Effector memory CD4-positive, alpha-beta T cell (primary cell): ENCODE measurements at places on chromosomes 5 and 9.

- DNase-seq, result no peak
Measured at GRCh38 chr5:139385061-139386049, 2.3 kb upstream of the SLC23A1 start.

- no peak for DNase-seq
Measured at GRCh38 chr9:22645893-22646292, 199.3 kb downstream of the DMRTA1 start.

DNA sequence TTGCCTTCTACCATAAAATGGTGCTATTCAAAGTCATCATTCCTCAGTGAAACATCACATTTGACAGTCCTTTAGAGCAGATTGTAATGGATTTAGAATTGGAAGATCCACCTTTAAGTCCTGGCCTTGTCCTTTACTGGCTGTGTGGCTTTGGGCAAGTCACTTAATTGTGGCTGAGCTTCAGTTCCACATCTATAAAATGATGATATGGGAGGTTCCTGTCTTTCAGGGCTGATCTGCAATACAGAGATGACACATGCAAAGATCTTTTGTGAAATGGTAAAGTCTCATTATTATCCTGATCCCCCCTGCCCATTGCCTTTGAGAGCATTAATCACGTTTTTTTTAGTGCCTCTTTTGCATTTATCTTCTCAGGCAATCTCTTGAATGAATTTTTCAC, 58.2 kb downstream of the ZFAND5 start:
- no peak for DNase-seq

- DNase-seq, result no peak
Measured at GRCh38 chr5:60473654-60474053, 226.3 kb downstream of the DEPDC1B start.

GRCh38 chr5:3375586-3376311, 219.9 kb upstream of the IRX1 start:
- DNase-seq, result no peak

- DNase-seq, result no peak
Measured at GRCh38 chr5:158409507-158409906, 550.6 kb upstream of the CLINT1 start.

GRCh38 chr5:149188383-149188782, 47.1 kb downstream of the ABLIM3 start:
- no peak for DNase-seq

DNA sequence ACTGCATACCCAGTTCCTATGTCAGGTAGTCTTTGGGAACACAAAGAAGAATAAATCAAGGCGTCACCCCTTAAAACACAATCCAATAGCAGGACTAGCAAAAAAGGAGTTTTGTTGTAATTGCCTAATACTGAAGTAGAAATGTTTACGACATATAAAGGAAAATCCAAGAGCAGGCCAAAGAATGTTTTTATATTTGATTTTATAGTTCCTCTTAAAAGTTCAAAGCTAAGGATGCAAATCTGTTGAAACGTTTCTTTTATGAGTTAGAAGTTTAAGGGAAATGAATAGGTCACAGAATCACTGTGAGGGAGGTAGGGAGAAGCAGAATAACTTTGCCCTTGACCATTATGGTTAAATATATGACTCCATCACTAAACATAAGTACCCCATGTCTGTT, 136.1 kb downstream of the PAM start:
- no peak for DNase-seq

DNA sequence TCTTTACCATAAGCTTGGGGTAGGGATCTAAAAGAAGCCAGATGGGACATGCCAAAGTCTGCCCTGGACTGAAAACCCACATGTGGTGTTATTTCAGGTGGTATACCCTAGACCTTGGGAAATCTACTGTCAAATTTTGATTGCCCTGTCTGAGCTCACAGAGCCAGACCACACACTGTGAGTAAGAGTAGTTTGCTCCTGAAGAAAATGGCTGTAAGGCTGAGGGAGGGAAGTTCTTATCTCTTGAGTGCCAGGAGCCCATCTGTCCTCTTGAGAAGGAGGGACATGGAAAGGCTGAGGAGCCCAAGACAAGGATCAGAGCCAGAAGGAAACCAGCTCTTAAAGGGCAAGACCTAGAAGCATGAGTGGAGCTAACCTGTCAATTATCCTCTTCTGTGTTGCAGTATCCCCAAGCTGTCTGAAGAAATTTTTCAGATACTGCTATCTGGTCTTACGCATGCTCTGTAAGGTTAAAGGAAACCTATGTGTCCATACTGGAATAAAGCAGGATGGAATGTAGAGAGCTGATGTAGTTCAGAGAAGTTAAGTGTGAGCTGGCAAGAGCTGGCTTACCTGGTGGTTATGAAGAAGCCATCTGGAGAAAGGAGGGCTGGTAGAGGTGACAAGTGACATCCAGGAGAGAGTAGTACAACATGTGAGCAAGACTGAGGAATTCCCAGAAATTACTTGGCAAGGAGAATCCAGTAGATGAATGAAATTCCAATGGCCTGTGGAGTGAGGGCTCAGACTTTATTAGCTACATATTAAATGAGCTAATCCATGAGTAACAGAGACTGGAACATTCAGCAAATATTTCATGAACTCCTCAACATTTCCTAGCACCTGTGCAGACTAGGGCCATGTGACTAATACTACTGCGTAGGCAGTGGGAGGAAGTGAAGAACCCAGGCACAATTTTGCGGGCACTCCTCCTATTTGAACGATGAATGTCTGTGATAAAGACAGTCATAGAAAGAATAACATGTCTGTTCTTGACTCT, 389.1 kb upstream of the KIF2A start:
- DNase-seq, result no peak

GRCh38 chr9:131289301-131290035, at the start of gene PLPP7:
TSS of gene PLPP7 (plus strand) at chr9:131289723. CDS start at chr9:131289998, 275 bp downstream.
- DNase-seq, result no peak

GRCh38 chr5:123951582-123951977, 439.6 kb downstream of the CSNK1G3 start:
- no peak for DNase-seq

DNA sequence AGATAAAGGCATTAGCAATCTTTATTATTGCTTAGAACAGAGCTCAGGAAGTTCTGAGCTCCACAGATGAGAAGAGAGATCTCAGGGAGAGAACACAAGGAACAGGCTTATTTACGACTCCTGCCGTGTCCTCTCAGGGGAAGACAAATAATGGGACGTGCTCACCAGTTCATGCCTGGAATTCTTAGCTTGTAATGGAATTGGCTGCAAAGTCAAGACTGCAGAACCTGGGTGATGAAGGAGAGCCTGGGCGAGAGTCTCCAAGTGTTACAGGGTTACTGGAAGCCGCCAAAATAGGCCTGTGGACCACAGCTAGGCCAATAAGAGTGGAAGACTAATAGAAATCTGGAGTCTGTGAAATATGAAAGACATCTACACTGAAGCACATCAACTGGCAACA, 174.5 kb upstream of the ADAMTSL1 start:
- DNase-seq, result no peak

DNA sequence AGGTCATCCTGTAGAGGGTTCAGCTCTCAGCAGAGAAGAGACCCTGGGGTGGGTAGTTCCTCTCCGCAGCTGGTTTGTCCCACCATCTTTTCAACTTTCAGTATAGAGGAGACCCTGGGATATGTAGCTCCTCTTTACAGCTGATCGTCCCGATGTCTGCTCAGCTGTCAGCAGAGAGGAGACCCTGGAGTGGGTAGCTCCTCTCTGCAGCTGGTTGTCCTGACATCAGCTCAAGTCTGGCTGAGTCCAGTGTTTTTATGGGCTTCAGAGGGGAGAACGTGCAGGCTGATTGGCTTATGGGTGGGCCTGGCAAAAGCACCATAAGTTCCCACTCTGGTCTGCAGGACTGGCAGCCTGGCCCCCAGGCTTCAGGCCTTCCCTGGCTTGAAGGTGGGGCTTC, 80.8 kb downstream of the NLN start:
- no peak for DNase-seq

- no peak for DNase-seq
Measured at GRCh38 chr9:132937463-132937901, 6.9 kb downstream of the TSC1 start.

- DNase-seq, result no peak
Measured at GRCh38 chr5:74945561-74946165, 79.5 kb upstream of the FAM169A start.

GRCh38 chr5:1975898-1976765, 93.4 kb upstream of the IRX4 start:
- no peak for DNase-seq

- no peak for DNase-seq
Measured at GRCh38 chr5:118611332-118611945, 376.9 kb downstream of the DTWD2 start.

GRCh38 chr9:134774410-134774809, 106.2 kb upstream of the FCN2 start:
- DNase-seq, result no peak

- no peak for DNase-seq
Measured at GRCh38 chr5:42781584-42781983, 25.0 kb downstream of the CCDC152 start.

GRCh38 chr5:74031536-74031935, 405.5 kb downstream of the ARHGEF28 start:
- no peak for DNase-seq

DNA sequence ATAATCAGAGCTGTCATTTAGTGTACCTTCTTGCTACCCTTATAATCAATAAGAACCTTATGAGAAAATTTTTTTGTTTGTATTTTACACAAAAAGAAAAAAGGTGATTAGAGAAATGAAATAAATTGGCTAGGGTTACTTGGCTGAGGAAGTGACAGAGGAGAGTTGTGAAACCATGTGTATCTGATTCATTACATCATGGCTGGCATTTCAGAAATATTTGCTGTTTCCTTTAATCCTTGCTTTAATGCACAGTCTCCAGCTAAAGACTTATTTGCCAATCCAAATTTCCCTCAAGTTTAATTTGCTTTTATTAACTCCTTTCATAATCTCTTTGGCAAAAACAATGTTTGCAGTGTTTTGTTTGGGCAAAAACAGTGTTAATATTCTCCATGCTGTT, 543.1 kb downstream of the KIF4B start:
- DNase-seq, result no peak

DNA sequence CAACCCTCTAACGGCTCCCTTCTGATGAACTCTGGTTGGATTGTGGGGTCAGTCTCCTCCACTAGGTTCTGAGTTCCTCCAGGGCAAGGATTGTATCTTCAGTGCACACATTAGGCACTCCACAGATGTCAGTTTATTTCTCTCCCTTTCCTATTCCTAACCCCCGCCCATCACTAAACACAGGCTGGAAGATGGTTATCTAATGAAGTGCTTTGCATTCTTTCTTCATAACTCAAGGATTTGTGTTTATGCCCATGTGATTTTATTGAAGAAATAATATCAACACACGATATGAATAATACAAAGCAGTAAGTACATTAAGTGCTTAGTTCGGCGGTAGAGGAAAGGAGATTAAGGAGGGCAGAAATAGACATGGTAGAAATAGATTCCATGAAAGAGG, 4.4 kb upstream of the CREBRF start:
- DNase-seq, result no peak

DNA sequence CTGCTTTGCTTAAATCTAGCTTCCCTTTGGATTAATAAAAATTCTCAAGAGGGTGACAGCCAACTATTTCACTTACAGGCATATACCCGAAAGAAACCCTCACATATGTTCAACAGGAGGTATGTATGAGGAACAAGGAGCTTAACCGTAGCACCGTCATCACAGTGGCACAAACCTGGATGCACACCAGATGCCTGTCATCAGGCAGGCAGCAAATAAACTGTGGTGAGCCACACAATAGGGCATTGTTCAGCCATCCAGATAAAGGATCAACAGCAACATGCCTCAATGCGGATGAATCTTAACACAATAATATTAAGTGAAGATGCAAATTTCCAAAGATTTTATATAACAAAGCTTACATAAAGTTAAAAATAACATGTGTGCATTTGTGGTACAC, 5.5 kb upstream of the TNFSF15 start:
- DNase-seq, result no peak

- no peak for DNase-seq
Measured at GRCh38 chr5:40547994-40548575, 131.6 kb upstream of the PTGER4 start.

- no peak for DNase-seq
Measured at GRCh38 chr5:69225860-69226259, 8.8 kb upstream of the CDK7 start.

- no peak for DNase-seq
Measured at GRCh38 chr9:34374905-34375552, 1.7 kb downstream of the MYORG start.

DNA sequence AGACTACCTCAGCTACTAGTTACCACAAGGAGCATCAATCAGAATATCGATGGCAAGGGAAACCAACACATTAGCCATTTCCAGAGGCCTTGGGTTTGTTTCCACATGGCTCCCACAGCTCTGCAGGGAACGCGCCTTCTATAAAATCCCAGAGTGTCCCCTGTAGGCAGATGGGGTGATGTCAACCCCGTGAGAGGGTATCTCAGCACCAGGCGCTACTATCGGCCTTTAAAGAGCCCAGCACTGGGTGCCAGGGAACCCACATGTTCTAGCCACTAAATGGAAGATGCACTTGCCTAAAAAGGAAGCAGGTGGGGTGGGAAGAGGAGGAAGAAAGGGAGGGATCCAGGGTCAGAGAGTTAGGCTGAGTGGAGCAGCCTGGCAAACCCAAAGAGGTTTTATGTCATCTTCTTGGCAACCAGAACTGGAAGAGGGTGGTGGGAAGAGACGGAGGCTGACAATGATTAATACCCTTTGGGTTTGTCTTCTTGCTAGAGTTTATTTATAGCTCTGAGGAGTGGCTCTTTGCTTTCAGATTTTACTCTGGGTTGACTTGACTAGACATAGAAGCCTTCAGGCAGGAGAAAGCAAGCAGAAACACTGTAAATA, 19.9 kb downstream of the MACROH2A1 start:
- no peak for DNase-seq

DNA sequence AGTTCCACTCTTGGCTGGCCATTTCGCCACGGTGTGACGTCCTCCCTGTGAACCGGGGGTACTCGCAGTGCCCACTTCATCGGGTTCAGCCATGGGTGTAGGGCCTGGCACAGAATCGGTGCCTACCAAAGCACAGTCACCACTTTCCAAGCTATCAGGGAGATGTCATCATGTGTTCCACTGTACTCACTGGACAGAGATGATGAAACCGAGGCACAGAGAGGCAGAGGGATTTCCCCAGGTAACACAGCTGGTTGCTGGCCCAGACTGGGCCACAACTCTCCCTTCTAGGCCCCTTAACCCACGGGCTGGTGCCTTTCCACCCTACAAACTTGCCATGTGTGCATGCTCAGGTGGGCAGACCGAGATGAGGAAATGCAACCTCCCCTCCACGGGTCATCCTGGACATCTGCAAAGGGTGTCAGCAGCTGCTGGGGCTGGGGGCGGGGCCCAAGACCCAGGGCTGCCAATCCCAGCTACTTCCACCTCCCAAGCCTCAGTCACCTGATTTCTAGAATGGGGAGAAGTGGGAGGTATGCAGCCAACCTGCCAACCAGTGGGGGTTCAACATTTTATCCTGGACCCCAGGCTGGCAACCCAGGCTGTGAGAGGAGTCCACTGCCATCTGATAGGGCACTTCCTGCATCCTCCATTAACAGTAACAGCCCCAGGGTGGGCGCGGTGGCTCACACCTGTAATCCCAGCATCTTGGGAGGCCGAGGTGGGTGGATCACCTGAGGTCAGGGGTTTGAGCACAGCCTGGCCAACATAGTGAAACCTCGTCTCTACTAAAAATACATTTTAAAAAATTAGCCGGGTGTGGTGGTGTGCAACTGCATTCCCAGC, 893 bp upstream of the SH2D3C start:
- peak; percentile 35 for DNase-seq
